ENCODE measurements at places on chromosomes 1 and 21.

DNA sequence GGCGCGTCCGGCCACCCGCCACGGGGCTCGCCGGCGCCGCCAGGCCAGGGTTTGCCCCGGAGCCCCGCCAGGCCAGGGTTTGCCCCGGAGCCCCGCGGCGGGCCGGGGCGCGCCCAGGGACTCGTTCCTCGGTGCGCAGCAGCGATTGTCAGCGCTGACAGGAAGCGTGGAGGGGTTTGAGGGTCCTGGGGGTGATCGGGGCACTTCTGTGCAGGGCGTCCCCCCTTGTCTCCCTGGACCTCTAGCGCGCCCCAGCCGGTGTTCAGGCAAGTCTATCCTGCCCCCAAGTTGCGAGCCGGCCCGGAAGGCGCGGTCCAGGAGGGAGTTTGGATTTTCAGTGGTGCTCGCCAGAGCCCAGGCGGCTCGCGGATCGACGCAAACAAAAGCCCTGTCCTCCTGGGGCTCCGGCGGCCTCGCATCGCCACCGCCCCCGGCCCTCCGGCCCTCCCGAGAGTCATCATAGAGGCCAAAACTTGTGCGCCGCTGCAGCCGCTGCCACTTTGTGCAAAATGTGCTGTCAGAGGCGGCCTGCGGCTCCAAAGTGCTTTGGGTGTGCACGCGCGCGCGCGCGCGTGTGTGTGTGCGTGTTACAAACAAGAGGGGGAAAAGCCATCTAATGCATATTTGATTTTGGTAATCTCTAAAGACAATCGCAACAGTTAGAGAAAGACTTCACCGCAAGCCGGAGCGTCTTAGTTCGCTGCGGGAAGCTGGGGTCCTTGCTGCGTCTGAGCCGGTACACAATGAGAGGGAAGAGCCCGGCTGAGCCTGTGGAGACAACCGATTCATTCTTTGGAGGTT is 1.0 kb downstream of the ROR1 start:
- DNase-seq = peak; percentile 88

GRCh38 chr1:74729741-74730478 is 2.9 kb downstream of the CRYZ start:
- DNase-seq = peak; percentile 88

GRCh38 chr1:208335371-208336136 is 91.4 kb upstream of the PLXNA2 start:
- DNase-seq = no peak

- DNase-seq = peak; percentile 96
Observed at GRCh38 chr21:33894736-33895288, 20.8 kb downstream of the ATP5PO start.

GRCh38 chr21:19256934-19257660 is 853.5 kb upstream of the TMPRSS15 start:
- DNase-seq = no peak

- no peak for DNase-seq
Observed at GRCh38 chr1:68016381-68016780, 34.0 kb downstream of the DIRAS3 start.

- DNase-seq = no peak
Observed at GRCh38 chr1:97837161-97837560, 83.7 kb downstream of the DPYD start.
